DND-41 (cell line): ENCODE measurements at places on chromosomes 16 and 17.

GRCh38 chr17:28849281-28849680 is 5.5 kb upstream of the ERAL1 start:
- no peak overlapping the region for H3K4me3 ChIP-seq
- H3K27me3 ChIP-seq: no peaks in the 10 kb centered on the region
- H3K4me1 ChIP-seq: peaks cover 7% of the 10 kb centered on the region
- no peaks in the 10 kb centered on the region for H3K36me3 ChIP-seq
- no peak for DNase-seq

- H3K36me3 ChIP-seq: no peaks in the 10 kb centered on the region
- DNase-seq: no peak
- no peak overlapping the region for H3K4me3 ChIP-seq
- H3K4me1 ChIP-seq: no peaks in the 10 kb centered on the region
Observed at GRCh38 chr16:80620736-80621605, 80.2 kb downstream of the DYNLRB2 start.

GRCh38 chr17:56656701-56657327 is 63.3 kb downstream of the NOG start:
- no peak for DNase-seq
- H3K4me3 ChIP-seq: no peak overlapping the region
- no peaks in the 10 kb centered on the region for H3K36me3 ChIP-seq

DNA sequence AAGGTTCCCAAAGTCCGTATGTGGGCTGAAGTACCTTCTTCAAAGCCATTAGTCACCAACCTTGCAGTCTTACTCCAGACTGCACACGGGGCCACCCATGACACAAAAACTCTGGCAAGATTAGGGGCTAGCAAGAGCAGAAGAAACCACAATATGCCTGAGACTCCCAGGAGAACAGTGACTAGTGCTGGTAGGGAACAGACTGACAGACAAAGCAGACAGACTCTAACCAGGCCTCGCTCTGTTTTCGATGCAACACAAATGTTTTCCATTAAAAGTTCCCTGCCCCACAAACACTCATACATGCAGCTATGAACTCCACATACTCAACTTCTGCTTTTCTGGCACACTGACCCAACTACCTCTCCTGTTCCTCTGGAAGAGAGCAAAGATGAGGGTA is 102.2 kb downstream of the HIC1 start:
- H3K27ac ChIP-seq: no peak overlapping the region
- H3K4me3 ChIP-seq: no peak overlapping the region
- peaks cover 34% of the 10 kb centered on the region for H3K36me3 ChIP-seq
- H3K4me1 ChIP-seq: no peaks in the 10 kb centered on the region
- no peak for DNase-seq

DNA sequence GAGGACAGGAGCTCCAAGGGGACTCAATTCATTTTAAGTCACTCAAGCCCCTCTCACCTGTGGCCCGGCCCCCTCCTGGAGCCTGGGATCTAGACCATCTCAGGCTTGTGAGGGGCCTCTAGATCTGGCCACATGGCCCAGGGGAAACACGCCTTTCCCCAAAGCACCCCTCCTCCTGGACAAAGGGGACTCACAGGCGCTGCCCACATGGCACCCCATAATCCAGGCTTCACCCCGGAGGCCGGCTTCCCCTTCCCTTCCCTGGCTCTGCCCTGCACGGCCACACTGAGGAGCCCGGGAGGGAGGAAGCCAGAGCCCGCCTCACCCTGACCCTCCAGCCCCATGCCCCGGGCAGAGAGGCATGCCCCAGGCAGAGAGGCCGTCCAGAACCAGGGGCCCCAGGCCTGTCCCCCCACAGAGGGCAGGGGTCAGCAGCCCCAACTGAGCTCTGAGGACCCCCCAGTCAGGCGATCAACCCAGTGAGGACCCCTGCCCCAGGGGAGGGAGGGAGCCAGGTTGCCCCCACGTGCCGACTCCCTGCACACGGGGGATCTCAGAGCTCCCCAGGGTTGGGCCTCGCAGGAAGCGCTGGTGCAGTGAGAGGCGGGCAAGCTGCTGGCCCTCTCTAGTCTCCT is 10.9 kb downstream of the HS3ST6 start:
- no peaks in the 10 kb centered on the region for H3K4me1 ChIP-seq
- no peak overlapping the region for H3K4me3 ChIP-seq
- H3K27ac ChIP-seq: no peak overlapping the region
- no peaks in the 10 kb centered on the region for H3K36me3 ChIP-seq
- no peak for DNase-seq
- no peaks in the 10 kb centered on the region for H3K27me3 ChIP-seq

GRCh38 chr17:49777563-49777962 is 10.9 kb upstream of the KAT7 start:
- no peak overlapping the region for H3K4me3 ChIP-seq
- H3K4me1 ChIP-seq: no peaks in the 10 kb centered on the region
- H3K36me3 ChIP-seq: no peaks in the 10 kb centered on the region
- H3K27me3 ChIP-seq: peaks cover 3% of the 10 kb centered on the region
- no peak for DNase-seq
- H3K27ac ChIP-seq: no peak overlapping the region

DNA sequence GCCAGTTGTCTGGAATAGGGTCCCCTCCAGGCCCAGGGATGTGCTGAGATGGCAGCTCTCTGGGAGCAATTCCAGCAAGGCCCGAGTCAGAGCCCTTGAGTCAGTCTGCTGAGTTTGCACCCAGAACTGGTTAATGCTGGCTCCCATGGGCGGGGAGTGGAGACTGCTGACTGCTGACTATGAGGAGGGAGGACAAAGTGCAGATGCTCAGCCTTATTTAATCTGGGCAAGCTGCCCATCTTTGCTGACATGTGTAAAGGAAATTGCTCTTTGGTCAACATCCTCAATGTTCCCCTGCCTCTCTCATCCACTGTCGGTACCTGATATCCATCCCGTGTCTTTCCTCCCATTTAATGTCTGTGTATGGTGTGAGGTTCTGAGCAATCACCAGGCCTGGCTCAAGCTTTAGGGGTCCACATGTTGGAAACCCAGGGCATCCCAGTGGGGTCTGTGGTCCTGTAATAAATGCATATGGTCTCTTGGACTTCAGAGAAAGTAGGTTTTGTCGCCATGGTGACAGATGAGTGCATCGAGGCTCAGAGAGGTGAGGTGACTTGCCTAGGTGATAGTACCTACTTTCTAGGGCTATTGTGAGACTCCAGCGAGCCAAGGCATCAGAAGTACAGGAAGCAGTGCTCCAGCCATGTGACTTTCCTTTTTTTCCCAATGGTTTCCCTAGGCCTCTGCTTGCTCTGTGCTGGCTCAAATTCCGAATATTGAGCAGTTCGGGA is 20.0 kb upstream of the RNF135 start:
- H3K4me1 ChIP-seq: no peaks in the 10 kb centered on the region
- H3K27me3 ChIP-seq: no peaks in the 10 kb centered on the region
- no peak overlapping the region for H3K27ac ChIP-seq
- H3K4me3 ChIP-seq: no peak overlapping the region
- DNase-seq: no peak

DNA sequence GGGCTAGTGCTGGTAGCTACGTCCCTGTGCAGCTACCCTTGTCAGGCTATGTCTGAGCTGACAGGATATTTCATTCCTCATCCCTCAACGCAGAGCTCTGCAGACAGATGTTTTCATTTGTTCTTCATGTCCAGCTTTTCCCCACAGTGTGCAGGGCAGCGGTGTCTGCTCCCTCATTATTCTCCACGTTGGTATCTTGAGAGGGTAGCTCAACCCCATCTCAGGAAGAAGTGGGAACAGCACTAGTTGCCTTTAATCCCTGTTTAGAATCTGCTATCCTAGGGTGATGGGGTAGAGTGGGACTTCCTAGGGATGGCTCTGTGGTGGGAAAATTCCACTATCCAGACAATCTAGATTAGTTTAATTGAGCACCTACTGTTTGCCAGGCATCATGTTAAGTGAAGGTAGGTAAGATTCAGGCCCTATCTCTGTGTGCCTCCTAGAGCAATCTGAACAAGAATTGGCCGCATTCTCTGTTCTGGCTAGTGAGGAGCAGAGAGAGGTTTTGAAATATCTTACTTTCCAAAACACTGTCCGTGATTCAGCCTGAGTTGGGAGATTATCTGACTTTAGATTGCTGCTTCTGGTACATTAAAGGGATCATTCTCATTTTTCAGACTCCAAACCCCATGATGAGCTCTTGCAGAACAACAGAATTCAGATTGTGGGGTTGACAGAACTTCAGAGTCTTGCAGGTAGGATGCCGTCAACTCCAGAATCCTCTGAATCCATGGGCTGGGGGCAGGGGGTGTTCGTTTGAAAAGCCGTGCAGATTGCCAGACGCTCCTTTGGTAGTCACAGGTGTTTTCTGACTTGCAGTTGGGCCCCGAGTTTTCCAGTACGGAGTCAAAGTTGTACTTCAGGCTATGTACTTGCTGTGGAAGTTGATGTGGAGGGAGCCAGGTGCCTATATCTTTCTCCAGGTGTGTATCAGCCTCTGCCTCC is 963 bp downstream of the ALG1 start:
- peak overlapping the region; percentile 72 for H3K27ac ChIP-seq
- H3K4me1 ChIP-seq: peaks cover 29% of the 10 kb centered on the region
- H3K4me3 ChIP-seq: peak overlapping the region; percentile 38; the same call in 1 of the 2 replicates
- no peaks in the 10 kb centered on the region for H3K27me3 ChIP-seq

GRCh38 chr17:38608648-38609047 is 2.9 kb upstream of the SRCIN1 start:
- no peak overlapping the region for H3K4me3 ChIP-seq
- H3K27me3 ChIP-seq: peaks cover 25% of the 10 kb centered on the region
- DNase-seq: no peak
- no peak overlapping the region for H3K27ac ChIP-seq
- no peaks in the 10 kb centered on the region for H3K36me3 ChIP-seq

- no peak overlapping the region for H3K27ac ChIP-seq
- H3K4me1 ChIP-seq: no peaks in the 10 kb centered on the region
- H3K4me3 ChIP-seq: no peak overlapping the region
Observed at GRCh38 chr17:34465789-34466188, 102.8 kb upstream of the CCL1 start.

- H3K4me1 ChIP-seq: no peaks in the 10 kb centered on the region
- no peak overlapping the region for H3K27ac ChIP-seq
- DNase-seq: no peak
- H3K36me3 ChIP-seq: no peaks in the 10 kb centered on the region
- no peak overlapping the region for H3K4me3 ChIP-seq
- H3K27me3 ChIP-seq: peaks cover 10% of the 10 kb centered on the region
Observed at GRCh38 chr17:34252444-34253138, 2.5 kb upstream of the CCL2 start.

- no peak for DNase-seq
- H3K4me3 ChIP-seq: no peak overlapping the region
- H3K36me3 ChIP-seq: no peaks in the 10 kb centered on the region
- no peaks in the 10 kb centered on the region for H3K4me1 ChIP-seq
- no peaks in the 10 kb centered on the region for H3K27me3 ChIP-seq
Observed at GRCh38 chr16:61366006-61366405, 670.2 kb downstream of the CDH8 start.

GRCh38 chr17:75892556-75893224 is 4.1 kb downstream of the TRIM65 start:
- DNase-seq: no peak
- H3K4me3 ChIP-seq: no peak overlapping the region
- no peaks in the 10 kb centered on the region for H3K27me3 ChIP-seq
- no peak overlapping the region for H3K27ac ChIP-seq

DNA sequence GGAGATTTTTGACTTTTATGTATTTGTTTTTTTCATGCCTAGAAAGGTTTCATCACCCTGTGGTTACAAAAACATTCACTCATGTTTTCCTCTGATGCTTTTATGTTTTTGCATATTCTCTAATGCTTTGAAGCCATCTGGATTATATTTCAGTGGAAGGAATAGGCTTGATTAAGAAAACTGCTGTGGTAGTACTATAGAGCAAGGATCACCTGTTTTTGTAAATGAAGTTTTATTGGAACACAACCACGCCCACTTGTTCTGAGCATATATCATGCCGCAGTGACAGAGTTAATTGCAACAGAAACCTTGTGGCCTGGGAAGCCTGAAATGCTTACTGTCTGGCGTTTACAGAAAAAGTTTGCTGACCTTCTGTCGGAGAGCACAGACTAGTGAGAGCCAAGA is 11.5 kb downstream of the COX10 start:
- no peaks in the 10 kb centered on the region for H3K4me1 ChIP-seq
- no peak for DNase-seq
- no peaks in the 10 kb centered on the region for H3K27me3 ChIP-seq
- H3K36me3 ChIP-seq: peaks cover 50% of the 10 kb centered on the region
- H3K4me3 ChIP-seq: no peak overlapping the region

DNA sequence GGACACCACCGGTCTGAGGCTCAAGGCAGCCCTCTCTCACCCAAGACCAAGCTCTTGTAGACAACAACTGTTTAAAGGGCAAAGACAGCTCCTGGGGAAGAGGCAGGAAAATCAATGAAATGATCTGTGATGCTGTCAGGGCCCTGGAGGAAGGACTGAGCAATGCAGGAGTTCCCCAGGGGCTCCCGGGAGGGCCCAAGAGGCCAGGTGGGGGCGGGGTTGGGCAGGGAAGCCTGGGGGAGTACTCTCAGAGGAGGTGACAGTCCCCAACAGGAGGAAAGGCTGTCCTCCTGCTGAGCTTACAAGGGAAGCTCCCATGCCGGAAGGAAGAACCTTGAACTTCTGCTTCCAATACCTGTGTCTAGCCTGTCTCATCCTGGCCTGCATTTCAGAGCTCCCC is 8.3 kb upstream of the NOS2 start:
- no peaks in the 10 kb centered on the region for H3K27me3 ChIP-seq
- peaks cover 20% of the 10 kb centered on the region for H3K4me1 ChIP-seq
- DNase-seq: no peak
- H3K27ac ChIP-seq: no peak overlapping the region

GRCh38 chr17:17056156-17056539 is 13.9 kb downstream of the MPRIP start:
- no peaks in the 10 kb centered on the region for H3K27me3 ChIP-seq
- DNase-seq: no peak
- no peak overlapping the region for H3K4me3 ChIP-seq
- 0 out of 2 replicates have a peak, but pooled peaks cover 3% of the 10 kb centered on the region for H3K4me1 ChIP-seq
- peaks cover 18% of the 10 kb centered on the region for H3K36me3 ChIP-seq

DNA sequence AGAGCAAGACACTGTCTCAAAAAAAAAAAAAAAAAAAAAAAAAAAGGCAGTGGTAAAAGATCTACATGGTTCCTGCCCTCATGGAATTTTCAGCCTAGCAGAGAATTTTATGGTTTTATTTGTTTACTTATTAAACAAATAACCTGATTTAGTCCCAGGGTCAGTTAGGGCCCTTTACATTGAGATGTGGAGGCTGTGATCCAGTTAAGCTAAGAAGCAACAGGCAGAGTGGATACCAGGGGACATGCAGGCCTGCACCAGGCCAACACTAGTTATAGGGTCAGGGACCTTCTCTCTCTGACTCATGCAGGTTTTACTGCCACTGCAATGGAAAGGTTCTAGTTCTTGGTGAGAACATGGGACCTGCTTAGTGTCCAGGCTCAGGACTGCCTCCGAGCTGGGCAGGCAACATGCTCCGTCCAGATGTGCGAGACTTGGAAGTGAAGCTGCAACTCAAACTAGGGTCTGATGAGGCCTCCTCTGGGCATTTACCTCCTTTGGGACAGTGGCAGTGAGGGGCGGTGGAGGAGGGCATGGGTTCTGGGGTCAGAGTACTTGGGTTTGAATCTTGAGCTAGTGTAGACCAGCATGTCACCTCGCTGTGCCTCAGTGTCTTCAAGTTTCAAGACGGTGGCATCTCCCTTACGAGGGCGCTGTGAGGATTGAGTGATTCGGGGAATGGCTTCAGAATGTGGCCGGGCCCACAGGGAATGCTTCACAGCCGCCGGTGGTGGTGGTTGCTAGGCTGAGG is 301.8 kb downstream of the CPPED1 start:
- H3K27me3 ChIP-seq: no peaks in the 10 kb centered on the region
- no peak for DNase-seq
- H3K27ac ChIP-seq: no peak overlapping the region
- no peaks in the 10 kb centered on the region for H3K36me3 ChIP-seq
